ENCODE measurements at places on chromosomes 7 and 10.
A peak's percentile ranks its signal among the peaks of the same experiment; 100 is the strongest.

DNA sequence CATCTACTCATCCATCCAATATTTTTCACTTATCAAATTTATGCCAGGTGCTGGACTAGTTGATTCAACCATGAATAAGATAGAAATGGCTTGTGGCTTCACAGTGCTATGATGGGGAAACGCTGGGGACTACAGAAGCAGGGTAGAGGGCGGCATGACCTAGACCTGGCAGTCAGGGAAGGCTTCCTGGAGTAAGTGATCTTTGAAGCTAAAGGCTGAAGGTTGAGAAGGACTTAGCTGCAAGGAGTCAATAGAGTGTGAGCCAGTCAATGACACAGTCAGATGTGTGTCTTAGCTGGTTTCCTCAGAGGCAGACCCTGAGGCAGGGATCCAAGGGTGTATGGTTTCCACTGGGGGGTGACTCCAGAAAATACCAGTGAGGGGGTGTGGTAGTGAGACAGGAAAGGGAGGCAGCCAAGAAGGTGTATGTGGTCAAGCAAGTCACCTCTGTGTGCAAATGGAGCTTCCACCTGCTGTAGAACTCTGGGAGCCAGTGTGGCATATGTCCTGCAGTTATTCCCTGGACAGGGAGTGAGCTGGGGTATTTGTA, 10.3 kb downstream of the PRF1 start:
- no peak for DNase-seq

- no peak for DNase-seq
Measured at GRCh38 chr7:8205537-8205936, 56.4 kb downstream of the ICA1 start.

DNA sequence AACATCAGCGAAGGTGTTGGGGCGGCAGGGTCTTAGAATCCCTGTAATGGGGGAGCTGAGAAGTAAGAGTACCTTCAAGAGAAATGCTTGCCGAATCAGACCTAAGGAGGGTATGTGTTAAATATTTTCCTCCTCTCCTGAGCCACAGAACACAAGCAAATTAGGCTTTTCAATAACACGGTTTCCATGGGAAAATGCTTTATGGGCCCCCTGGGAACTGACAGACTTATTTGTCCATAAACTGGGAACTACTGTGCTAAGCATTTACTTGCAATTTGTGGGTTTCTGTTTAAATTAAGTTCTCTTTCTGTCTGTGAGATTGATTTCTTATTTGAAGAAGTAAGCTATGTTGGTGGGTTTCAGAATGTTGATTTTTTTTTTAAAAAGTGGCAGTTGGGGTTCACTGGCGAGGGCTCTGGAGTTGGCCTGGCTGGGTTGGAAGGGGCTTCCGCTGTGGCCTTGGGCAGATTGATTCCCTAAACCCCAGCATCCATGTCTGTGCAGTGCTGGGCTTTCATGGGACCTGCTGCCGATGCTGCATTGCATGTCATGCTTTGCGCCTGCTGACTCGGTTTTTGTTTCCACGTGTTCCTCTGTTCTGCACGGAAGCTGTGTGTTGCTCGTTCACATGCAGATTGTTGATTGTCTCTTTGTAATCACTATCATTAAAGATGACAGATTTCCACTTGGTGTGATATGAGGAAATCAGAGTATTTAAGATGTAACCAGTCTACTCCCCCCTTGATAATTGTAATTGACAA, 7.2 kb downstream of the RBM17 start:
- DNase-seq: peak; percentile 69

DNA sequence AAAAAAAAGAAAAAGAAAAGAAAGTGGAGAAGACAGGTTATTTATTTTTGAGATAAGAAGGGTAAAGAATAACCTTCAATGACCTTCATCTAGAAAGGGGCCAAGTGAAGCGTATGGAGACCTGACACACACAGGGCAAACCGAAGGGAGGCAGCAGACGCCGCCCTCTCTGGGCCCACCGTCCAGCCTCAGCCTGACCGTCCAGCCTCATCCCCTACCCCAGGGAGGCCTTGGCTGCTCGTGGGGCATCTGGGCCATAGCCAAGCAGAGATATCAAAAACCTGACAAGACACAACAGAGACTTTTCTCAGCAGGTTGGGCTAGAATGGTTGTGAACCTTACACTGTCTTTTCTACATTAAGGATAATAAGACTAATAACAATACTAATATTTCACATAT, 10.9 kb downstream of the PRKAG2 start:
- DNase-seq: no peak

DNA sequence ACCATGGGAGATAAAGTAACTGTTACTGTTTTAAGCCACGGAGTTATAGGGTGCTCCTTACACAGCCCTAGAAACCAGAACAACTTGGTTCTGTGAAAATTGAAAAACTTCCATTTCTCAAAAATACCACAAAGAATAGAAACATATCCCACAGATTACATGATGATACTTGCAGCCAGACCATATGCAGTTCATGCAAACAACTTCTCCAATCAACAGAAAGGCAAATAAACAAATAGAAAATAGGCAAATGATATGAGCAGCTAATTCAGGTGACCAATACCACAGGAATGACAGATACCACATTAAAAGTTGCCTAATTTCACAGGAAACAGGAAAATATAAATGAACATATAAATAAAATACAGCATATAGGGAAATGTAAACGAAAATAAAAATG, 297.5 kb downstream of the HTR7 start:
- no peak for DNase-seq

DNA sequence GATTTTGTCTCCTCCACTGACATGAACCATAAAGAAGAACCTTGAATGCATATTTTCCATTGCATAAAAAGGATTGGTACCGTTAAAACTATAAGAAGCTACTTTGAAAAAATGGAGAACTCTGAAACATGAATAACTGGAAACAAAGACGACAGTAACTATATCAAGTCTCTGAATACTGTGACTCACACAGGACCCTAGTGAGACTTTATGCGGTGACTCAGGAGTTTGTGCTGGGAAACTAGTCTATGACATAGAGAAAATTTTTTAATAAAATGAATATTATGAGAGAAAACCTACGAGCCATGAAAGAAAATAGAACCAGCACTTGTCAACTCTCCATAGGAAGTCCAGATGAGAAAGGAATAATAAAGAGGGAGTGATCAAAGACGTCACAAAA, 339.9 kb upstream of the ADARB2 start:
- DNase-seq: no peak

DNA sequence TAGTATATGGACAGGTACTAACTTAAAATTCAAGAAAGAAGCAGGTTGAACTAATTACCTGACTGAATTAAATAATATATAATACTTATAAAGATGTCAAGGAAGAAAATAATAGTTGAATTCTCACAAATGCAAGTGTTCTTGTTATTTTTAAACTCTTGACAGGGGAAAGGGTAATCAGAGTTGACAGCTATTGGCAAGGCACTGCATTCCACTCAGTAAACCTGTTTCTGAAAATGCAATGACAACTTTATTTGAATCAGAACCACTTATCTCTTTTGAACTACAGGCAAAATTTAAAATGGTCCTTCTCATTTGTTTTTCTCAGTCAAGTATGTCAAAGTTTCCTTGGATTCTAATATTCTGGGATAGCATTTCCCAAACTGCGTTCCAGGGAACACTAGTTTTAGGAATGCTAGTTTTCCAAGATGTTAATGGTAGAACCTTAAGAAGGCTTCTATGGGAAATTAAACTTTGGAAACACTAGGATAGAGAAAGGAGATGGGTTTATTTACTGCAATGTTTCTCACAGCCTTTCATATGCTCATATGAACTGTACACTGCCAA, 103.7 kb upstream of the LRRN3 start:
- DNase-seq: no peak

- DNase-seq: no peak
Measured at GRCh38 chr10:30853066-30853465, 178.6 kb downstream of the ZNF438 start.

DNA sequence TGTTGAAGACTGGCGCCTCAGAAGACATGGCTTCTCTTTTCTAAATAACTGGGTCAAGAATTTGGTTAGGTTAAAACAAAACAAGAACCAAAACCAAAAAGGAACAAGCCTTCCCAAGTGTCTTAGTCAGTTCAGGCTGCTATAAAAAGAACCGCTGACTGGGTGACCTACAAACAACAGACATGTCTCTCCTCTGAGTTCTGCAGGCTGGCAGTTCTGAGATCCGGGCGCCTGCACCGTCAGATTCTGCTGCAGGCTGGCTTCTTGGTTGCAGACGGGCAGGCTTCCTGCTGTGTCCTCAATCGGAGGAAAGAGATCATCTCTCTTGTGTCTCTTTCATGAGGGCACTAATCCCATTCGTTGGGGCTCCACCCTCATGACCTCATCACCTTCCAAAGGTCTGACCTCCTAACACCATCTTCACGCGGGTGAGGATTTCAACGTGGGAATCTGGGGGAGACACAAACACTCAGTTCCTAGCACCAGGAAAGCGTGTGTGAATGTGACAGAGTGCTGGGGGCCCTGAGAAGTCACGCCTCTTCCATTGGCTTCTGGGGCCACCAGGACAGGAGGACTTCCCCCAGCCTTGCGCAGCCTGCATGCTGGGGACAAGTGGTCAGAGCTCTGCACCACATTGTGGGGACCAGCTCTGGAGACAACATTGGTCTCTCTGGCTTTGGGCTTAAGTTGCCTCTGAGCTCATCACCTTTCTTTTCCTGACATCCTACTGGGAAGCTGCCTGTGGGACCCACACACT, 63.1 kb downstream of the ASB13 start:
- DNase-seq: no peak

DNA sequence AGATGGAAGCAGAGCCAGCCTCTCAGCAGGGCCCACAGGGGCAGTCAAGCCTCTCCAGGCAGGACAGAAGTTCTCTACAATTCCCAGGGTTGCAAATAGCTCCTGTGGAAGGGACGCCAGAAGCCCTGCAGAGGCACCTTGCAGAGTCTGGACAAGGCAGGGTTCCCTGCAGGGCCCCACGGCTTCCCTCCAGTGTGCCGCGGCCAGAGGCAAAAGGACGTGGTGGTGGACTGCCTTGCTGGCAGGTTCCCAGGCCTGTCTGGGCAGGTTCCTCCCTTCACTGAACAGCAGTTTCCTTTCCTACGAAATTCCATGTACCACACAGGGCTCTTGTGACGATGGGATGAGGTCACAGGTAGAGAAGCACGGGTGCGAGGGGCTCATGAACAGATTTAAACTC, 25.1 kb downstream of the UPP1 start:
- DNase-seq: no peak

DNA sequence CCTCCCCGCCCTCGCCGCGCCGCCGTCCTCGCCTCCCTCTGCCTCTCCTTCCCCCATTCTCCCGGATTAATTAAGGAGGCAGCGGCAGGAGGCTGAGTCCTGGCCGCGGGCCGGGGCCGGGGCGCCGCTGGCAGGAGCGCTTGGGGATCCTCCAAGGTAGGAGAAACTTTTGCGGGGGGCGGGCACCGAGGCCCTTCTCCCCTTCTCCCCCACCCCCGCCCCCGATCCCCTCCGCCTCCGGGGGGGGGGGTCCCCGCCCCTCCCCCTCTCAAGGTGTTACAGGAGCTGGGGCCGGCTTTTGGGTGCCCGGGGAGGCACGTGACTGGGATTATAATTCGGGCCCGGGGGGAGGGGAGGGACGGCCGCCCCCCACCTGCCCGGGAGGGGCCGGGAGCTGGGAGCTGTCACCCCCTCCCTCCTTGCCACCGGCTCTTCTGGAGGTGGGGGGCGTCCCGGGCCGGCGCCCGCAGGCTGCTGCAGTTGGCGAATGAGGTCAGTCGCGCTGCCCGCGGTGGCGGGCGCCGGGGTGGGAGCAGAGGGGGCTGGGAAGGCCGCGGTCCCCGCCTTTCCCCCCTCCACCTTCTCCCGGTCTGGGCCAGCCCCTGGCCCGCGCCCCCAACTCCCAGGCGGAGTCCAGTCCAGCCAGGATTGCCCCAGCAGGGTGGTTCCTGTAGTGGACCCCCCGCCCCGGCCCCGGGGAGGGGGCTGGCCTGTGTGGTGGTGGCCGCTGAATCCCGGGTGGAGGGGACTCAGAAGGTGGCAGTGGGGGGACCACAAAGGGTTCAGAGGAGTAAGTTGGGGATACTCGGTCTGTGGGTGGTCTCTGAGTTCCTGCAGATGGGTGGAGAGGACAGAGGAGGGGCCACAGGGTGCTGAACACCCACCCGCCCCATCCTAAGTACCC, 567 bp downstream of the GTF2IRD1 start:
- DNase-seq: no peak

DNA sequence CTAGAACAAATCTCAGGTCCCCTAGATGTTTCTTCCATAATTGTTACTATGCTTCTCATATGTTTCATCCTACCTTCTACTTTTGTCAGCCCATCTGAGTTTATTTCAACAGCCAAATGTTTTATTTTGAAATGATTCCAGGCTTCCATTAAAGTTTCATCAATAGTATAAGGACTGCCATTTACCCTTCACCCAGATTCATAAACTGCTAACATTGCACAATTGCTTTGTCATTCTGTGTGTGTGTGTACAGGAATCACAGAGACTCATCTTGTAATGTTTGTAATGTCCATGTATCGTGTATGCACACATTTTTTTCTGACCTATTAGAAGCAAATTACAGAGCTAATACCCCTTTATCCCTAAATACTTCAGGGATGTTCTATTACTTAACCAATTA, 25.5 kb downstream of the MMRN2 start:
- no peak for DNase-seq

GRCh38 chr10:69948261-69948660, 104.4 kb upstream of the MACROH2A2 start:
- no peak for DNase-seq

- DNase-seq: no peak
Measured at GRCh38 chr10:118028619-118029018, 18.1 kb downstream of the RAB11FIP2 start.

- DNase-seq: no peak
Measured at GRCh38 chr7:19262826-19263225, 117.6 kb upstream of the FERD3L start.

GRCh38 chr10:102310361-102311024, 65.2 kb downstream of the GBF1 start:
- DNase-seq: no peak

DNA sequence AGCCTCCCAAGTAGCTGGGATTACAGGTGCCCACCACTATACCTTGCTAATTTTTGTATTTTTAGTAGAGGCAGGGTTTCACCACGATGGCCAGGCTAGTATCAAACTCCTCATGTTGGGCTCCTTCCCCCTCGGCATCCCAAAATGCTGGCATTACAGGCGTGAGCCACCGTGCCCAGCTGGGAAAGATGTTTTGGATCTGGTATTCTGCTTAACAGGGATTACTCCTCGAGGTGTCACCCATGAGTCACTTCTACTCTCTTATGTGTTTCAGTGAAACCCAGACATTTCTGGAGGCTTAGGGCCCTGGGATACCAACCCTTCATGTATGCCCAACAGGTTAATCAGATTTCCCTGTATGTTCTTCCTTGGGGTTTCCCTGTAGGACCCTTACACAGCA, 11.8 kb upstream of the OPN4 start:
- DNase-seq: no peak

All from HAP-1 (cell line).